Activated naive CD4-positive, alpha-beta T cell treated with anti-CD3 and anti-CD28 coated beads, Interleukin-2, amount 10 ng/mL, durations not matched to agents 7 days and 5 days (primary cell): ENCODE measurements at places on chromosomes 3 and 15.

DNA sequence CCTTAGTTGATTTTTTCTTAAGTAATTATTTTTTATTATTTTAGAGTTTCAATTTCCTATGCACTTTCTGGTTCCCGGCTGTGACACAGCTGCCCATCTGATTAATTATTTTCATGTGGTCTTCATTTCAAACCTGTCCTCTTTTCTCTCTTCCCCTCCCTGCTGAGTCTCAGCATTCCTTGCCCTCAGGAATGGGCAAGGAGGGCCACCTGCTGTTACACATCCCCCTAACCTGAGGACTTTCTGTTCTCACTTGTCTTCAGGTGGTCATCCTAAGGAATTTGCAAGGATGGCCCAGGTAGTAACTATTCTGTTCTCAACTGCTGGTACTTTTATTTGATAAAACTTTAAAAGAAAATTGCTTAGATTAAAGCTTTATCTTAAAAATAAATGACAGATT lies 545.0 kb downstream of the OTOL1 start:
- no peaks in the 10 kb centered on the region for H3K36me3 ChIP-seq
- H3K4me3 ChIP-seq = no peak overlapping the region
- DNase-seq = no peak
- H3K4me1 ChIP-seq = no peaks in the 10 kb centered on the region

DNA sequence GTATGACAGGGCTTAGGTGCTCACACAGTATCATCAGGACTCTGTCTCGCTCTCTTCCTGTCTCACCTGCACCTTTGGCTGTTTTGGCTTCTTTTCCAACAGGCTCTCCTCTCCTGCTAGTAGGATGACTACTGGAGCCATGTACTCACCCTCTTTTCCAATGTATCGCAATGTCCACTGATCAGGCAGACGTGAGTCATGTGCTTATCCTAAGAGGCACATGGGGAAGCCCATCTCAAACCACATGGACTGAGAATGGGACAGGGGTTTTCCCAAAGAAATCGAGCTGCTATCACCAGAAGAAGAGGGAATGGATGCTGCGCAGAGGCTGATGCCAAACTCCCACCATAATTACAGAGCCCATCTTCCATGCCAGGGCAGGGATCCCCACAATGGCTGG lies 180.6 kb downstream of the IL5RA start:
- H3K4me3 ChIP-seq = no peak overlapping the region
- no peak for DNase-seq
- H3K27ac ChIP-seq = no peak overlapping the region
- H3K27me3 ChIP-seq = peaks cover 4% of the 10 kb centered on the region

GRCh38 chr15:93478947-93479346 lies 389.9 kb upstream of the RGMA start:
- H3K27me3 ChIP-seq = no peaks in the 10 kb centered on the region
- H3K4me3 ChIP-seq = no peak overlapping the region
- no peak for DNase-seq
- H3K27ac ChIP-seq = no peak overlapping the region
- no peaks in the 10 kb centered on the region for H3K36me3 ChIP-seq

GRCh38 chr3:3605226-3605625 lies 194.0 kb upstream of the LRRN1 start:
- H3K4me3 ChIP-seq = no peak overlapping the region
- no peaks in the 10 kb centered on the region for H3K36me3 ChIP-seq
- no peaks in the 10 kb centered on the region for H3K4me1 ChIP-seq

GRCh38 chr3:133980035-133980434 lies 49.7 kb downstream of the SLCO2A1 start:
- no peak overlapping the region for H3K4me3 ChIP-seq
- no peak for DNase-seq
- no peak overlapping the region for H3K27ac ChIP-seq
- H3K4me1 ChIP-seq = no peaks in the 10 kb centered on the region
- peaks cover 12% of the 10 kb centered on the region for H3K27me3 ChIP-seq

- peaks cover 16% of the 10 kb centered on the region for H3K4me1 ChIP-seq
- no peak overlapping the region for H3K27ac ChIP-seq
- no peak for DNase-seq
- H3K4me3 ChIP-seq = no peak overlapping the region
- H3K36me3 ChIP-seq = peaks cover 70% of the 10 kb centered on the region
- no peaks in the 10 kb centered on the region for H3K27me3 ChIP-seq
These were observed 81.6 kb downstream of the STT3B start for GRCh38 chr3:31614162-31614921.

GRCh38 chr3:172562871-172563865 lies 39.9 kb upstream of the TNFSF10 start:
- peak; percentile 29 for DNase-seq
- peaks cover 6% of the 10 kb centered on the region for H3K36me3 ChIP-seq
- H3K4me1 ChIP-seq = peaks cover 25% of the 10 kb centered on the region
- peak overlapping the region; percentile 77 for H3K27ac ChIP-seq

GRCh38 chr3:71583566-71584393 lies at the start of gene FOXP1:
TSS of gene FOXP1 (minus strand) at chr3:71583728. CDS start at chr3:71198381, 385,347 bp downstream.
- peak within 1 kb of the TSS; percentile 93 for H3K4me3 ChIP-seq
- peaks cover 50% of the 10 kb centered on the region for H3K27me3 ChIP-seq
- H3K4me1 ChIP-seq = peaks cover 42% of the 10 kb centered on the region
- H3K27ac ChIP-seq = peak within 1 kb of the TSS; percentile 95

DNA sequence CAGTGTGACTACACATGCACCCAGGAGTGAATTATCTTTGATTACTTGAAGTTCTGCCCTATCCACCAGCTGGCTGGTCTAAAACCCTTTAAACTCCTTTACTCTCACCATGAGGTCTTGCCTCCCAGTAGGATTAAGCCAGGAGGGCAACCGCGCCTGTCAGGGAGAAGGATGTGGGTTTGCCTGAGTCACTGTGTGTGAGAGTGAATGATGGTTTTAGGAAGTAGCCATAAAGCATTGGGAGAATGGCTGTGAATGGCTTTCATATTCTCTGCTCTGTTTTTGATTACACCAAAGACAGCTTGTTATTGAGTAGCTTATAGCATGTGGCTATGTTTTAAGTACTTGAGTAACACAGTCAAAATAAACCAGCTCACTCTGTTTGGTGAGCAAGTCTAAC lies 637.7 kb upstream of the TBL1XR1 start:
- no peaks in the 10 kb centered on the region for H3K36me3 ChIP-seq
- H3K27ac ChIP-seq = no peak overlapping the region
- no peaks in the 10 kb centered on the region for H3K4me1 ChIP-seq
- DNase-seq = no peak
- H3K27me3 ChIP-seq = no peaks in the 10 kb centered on the region

GRCh38 chr3:16370872-16371740 lies 106.1 kb downstream of the OXNAD1 start:
- H3K27me3 ChIP-seq = no peaks in the 10 kb centered on the region
- DNase-seq = peak; percentile 47
- peaks cover 71% of the 10 kb centered on the region for H3K4me1 ChIP-seq
- peak overlapping the region; percentile 77 for H3K27ac ChIP-seq
- H3K36me3 ChIP-seq = peaks cover 72% of the 10 kb centered on the region
- no peak overlapping the region for H3K4me3 ChIP-seq

GRCh38 chr15:70259028-70259424 lies 161.3 kb upstream of the TLE3 start:
- H3K27ac ChIP-seq = peak overlapping the region; percentile 89
- H3K4me3 ChIP-seq = no peak overlapping the region
- DNase-seq = peak; percentile 64

- no peak overlapping the region for H3K27ac ChIP-seq
- no peak for DNase-seq
- H3K4me3 ChIP-seq = no peak overlapping the region
- H3K4me1 ChIP-seq = no peaks in the 10 kb centered on the region
- no peaks in the 10 kb centered on the region for H3K27me3 ChIP-seq
These were observed 939.7 kb downstream of the NSUN3 start for GRCh38 chr3:95002438-95003046.

- H3K4me3 ChIP-seq = no peak overlapping the region
- no peaks in the 10 kb centered on the region for H3K36me3 ChIP-seq
- H3K27ac ChIP-seq = no peak overlapping the region
- DNase-seq = no peak
- peaks cover 6% of the 10 kb centered on the region for H3K27me3 ChIP-seq
- no peaks in the 10 kb centered on the region for H3K4me1 ChIP-seq
These were observed 21.2 kb downstream of the GRIP2 start for GRCh38 chr3:14518893-14519292.

GRCh38 chr15:52383100-52383588 lies 87.5 kb upstream of the MYO5C start:
- H3K27me3 ChIP-seq = no peaks in the 10 kb centered on the region
- H3K36me3 ChIP-seq = peaks cover 38% of the 10 kb centered on the region
- no peak overlapping the region for H3K4me3 ChIP-seq
- H3K4me1 ChIP-seq = no peaks in the 10 kb centered on the region
- no peak overlapping the region for H3K27ac ChIP-seq

DNA sequence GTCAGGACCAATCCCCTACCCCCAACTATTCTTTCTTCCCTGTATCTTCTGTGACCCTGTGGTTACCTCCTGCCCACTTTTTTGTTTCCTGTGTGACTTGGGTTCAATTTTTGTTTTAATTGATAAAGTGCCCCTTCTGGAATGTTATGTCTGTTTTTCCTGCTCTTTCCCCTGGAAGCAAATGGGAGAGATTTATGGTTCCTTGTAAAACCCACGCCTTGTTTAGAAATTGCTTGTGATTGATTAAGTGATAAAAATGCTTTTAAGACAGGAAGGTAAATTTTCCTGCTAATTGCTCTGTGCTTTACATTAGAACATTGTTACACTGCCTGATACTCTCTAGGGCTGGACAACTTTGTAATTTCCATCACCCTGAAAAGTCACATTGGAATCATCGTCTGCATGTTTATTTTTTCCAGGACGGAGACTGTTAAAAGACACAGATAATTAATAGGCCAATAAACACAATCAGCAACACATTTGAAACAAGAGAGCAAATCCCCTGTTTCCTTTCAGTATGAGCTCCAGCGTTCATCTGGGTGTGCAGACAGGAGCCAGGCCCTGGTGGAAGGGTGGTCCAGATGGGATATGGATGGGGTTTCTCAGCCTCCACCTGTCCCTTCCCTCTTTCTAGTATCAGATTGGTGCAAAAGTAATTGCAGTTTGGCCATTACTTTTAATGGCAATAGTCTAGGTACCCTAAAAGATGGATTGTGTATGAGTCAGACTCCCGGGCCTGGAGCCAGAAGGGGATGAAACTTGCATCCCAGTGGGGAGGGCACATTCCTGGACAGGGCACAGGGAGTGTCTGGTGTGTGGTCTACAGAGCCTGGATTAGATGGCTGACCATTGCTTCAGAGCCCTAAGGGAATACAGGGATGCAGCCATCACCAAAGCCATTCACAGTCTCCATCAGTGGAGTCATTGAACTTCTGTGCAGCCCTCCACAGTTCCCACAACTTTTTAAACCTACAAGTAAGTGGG lies 58.1 kb upstream of the AGBL1 start:
- H3K36me3 ChIP-seq = no peaks in the 10 kb centered on the region
- H3K4me1 ChIP-seq = no peaks in the 10 kb centered on the region
- no peak for DNase-seq
- peaks cover 9% of the 10 kb centered on the region for H3K27me3 ChIP-seq
- no peak overlapping the region for H3K27ac ChIP-seq
- no peak overlapping the region for H3K4me3 ChIP-seq

DNA sequence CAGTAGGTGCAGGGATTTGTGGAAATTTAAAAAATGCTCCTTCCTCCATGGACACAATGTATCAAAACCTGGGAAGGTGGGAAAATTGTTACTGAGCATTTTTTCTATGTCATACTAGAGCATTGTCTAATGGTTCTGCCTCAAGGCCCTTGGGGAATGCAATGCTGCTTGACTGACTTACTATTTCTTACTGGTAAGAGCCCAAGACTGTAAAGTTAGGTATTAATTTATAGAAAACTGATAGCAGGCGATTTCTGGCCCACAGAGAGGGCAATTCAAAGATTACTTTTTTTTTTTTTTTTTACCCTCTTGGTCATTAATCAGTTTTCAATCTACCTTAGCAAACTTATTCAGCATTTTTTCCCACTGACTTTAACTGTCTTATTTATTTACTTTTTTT lies 38.5 kb upstream of the MRPL3 start:
- no peaks in the 10 kb centered on the region for H3K36me3 ChIP-seq
- DNase-seq = no peak
- H3K27ac ChIP-seq = no peak overlapping the region
- peaks cover 18% of the 10 kb centered on the region for H3K27me3 ChIP-seq

GRCh38 chr3:45993421-45994027 lies 2.1 kb downstream of the FYCO1 start:
- peak; percentile 42 for DNase-seq
- peaks cover 9% of the 10 kb centered on the region for H3K27me3 ChIP-seq
- H3K4me3 ChIP-seq = peak overlapping the region; percentile 52
- H3K36me3 ChIP-seq = peaks cover 36% of the 10 kb centered on the region

DNA sequence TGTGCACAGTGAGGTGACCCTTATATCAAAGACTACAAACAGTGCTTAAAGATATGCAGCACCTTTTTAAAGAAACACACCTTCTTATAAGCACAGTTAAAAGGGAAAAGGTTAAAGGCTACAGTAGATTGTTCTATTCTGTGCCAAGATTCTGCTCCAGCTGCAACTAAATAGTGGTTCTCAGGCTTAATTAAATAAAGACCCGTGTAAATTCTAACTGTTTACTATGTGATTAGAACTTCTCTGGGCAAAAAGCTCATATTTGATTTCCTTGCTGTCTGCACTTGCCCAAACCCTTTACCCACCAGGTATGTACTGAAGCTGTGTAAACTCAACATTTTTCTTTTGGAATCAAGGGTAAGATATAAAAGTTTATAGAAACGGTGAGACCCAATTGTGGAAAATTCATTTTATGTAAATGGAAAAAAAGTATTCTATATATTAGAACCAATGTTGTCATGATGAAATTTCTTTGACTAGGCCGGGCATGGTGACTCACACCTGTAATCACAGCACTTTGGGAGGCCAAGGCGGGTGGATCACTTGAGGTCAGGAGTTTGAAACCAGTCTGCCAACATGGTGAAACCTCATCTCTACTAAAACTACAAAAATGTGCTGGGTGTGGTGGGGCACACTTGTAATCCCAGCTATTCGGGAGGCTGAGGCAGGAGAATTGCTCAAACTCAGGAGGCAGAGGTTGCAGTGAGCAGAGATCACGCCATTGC lies 230.6 kb downstream of the MECOM start:
- no peaks in the 10 kb centered on the region for H3K36me3 ChIP-seq
- H3K27me3 ChIP-seq = no peaks in the 10 kb centered on the region
- no peak overlapping the region for H3K27ac ChIP-seq
- DNase-seq = no peak
- peaks cover 3% of the 10 kb centered on the region for H3K4me1 ChIP-seq

- peaks cover 4% of the 10 kb centered on the region for H3K36me3 ChIP-seq
- H3K27ac ChIP-seq = no peak overlapping the region
- DNase-seq = no peak
- no peaks in the 10 kb centered on the region for H3K4me1 ChIP-seq
- no peak overlapping the region for H3K4me3 ChIP-seq
These were observed 68.5 kb downstream of the ITPR1 start for GRCh38 chr3:4561661-4562060.

- DNase-seq = no peak
- no peaks in the 10 kb centered on the region for H3K4me1 ChIP-seq
- no peak overlapping the region for H3K27ac ChIP-seq
- no peaks in the 10 kb centered on the region for H3K27me3 ChIP-seq
- no peaks in the 10 kb centered on the region for H3K36me3 ChIP-seq
These were observed 195.4 kb downstream of the RAP2B start for GRCh38 chr3:153357436-153357835.
